Stimulated activated CD4-positive, alpha-beta T cell treated with anti-CD3 and anti-CD28 coated beads, Interleukin-1b, Interleukin-23, amount 100 ng/mL, for 1 hour (primary cell): ENCODE measurements at places on chromosomes 11 and 22.

GRCh38 chr11:2517386-2518064 lies 72.7 kb downstream of the KCNQ1 start:
- no peak for DNase-seq

DNA sequence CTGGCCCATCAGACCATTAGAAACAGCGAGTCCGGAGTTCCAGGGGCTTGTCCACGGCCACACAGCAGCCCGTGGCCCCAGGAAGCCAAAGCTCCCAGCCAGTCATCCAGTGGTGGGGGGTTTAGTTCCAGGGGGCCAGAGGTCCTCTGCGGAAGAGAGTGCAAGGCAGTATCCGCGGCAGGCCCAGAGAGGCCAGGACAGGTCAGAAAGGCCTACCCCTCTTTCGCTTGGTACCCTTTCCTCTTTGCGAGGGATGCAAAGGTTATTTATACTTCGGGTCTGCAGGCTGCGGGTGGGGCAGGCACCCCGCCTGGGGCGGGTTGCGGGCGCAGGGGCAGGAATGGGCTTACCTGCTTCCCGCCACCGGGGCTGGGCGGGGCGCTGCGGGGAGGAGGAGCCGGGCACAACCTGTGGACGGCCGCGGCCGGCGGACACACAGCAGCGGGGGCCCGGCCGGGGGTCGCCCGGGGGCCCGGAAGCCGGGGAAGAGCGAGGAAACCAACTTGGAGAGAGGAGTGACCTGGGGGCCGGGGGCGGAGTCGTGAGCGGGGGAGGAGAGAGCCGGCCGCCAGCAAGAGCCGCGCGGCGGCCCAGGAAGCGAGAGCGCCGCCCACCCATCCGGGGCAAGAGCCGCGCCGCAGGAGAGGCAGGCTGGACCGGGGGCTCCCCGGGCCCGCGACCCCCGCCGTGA lies at the start of gene SH3BP1:
SH3BP1 (plus strand) TSS at position 600 of the 691 bp plus-strand sequence. CDS start 119 bp downstream, outside the sequence.
- DNase-seq, result no peak

GRCh38 chr11:58867556-58867955 lies 23.1 kb upstream of the GLYATL2 start:
- no peak for DNase-seq

DNA sequence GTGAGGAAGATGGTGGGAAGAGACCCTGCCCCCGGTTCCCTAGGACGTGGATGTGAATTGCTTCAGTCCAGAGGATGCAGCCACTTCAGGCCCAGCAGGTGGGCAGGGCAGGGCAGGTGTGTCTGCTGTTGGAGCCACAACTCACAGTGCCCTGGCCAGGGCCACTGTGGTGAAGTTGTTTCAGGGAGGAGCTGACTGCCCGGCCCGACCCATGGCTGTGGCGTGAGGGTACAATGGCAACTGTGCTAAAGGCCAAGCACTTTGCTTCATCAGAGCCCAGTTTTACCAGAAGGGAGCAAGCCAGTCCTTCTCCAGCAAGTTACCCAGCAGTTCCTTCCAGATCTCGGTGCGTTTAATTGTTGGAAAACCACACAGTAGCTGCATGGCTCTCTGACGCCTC lies 1174.4 kb downstream of the BRD1 start:
- no peak for DNase-seq

DNA sequence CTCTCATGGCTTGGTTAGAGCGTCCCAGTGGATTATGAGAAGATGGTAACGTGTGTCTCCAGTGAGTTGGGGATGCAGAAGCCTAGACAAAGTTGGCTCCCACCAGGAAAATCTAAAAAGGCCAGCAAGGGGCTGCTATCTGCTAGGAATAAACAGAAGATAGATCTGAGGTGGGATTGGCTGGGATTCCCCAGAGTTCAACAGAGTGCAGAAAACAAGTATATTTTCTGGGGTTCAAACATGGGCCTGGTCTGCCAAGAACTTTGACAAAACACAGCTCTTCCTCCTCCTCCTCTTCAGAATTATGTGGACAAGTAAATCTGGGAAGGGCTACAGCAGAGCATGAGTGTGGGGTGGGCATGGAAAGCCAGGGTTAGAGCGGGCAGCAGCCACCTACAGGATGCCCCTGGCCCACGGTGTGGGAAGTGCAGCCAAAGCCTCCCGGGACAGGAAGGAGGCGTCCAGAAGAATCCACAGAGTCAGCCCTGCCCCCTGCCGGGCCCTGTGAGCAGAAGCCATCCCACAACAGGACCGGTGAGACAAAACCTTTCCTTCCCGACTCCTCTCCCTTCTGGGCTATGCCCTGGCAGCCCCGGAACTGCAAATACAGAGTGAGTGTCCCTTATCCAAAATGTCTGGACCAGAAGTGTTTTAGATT lies 67.1 kb downstream of the CD82 start:
- DNase-seq, result no peak

GRCh38 chr22:47102081-47102480 lies 339.6 kb downstream of the TBC1D22A start:
- DNase-seq, result no peak

DNA sequence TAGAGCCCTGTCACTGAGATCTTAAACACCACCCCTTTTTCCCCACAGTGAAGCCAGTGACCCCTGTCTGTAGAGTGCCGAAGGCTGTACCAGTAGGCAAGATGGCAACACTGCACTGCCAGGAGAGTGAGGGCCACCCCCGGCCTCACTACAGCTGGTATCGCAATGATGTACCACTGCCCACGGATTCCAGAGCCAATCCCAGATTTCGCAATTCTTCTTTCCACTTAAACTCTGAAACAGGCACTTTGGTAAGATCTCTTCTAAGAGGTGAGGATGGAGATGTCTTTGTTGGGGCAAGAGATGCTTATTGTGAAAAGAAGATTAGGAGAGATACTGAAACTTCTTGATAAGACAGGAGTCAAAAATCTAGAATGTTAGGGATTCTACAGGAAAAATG lies 75.9 kb downstream of the JAM3 start:
- DNase-seq, result no peak

DNA sequence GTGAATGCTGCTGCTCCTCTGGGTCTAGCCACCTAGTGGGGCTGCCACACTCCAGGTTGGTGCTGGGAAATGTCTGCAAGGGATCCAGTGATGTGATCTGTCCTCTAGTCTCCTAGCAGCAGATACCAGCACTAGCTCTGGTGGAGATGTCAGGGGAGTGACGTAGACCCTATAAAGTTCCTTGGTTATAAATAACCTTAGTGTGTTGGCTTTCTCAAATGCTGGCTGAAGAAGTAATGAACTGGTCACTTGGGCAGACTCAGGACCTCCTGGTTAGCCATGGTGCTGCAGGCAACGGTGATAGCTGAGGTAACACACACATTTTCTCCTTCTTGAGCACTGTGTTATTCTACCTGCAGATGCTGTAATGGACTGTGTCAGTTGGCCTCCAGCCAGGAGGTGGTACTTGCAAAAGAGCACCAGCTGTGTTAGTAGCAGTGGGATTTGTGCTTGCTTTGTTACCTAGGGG lies 35.5 kb downstream of the BBOX1 start:
- no peak for DNase-seq

DNA sequence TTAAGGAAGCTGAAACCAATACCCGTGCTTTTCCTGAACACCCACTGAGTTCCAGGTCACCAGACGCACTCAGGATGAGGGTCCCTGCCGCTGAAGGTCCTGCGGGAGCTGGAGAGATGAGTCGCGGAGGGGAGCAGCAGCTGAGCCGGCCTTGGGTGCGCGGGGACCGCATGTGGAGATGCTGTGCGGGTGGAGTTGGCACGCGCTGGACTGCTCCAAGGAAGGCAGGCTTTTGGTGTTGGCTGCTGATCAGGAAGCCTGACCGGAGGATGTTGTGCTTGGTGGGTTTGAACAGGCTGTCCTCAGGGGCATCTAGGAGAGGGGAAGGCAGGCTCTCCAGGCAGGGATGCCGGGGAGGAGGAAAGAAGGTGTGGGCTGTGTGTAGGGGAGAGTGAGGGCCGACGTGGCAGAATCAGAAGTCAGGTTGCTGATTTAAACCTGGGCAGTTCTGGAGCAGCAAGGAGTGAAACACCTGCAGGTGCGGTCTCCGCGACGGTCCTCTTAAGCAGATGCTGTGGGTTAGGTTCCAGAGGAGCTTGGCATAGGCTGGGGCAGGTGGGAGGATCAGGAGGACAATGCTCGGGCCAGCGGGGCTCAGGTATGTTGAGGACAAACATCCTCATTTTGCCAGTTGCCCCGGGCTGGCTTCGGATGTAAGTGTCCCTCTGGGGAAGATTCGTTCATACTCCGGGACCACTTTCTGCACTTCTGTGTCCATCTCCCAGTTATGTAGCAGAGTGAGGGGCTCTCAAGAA lies 197.5 kb upstream of the B3GAT1 start:
- no peak for DNase-seq

- DNase-seq, result no peak
Observed at GRCh38 chr22:36461665-36462649, 19.5 kb downstream of the TXN2 start.

DNA sequence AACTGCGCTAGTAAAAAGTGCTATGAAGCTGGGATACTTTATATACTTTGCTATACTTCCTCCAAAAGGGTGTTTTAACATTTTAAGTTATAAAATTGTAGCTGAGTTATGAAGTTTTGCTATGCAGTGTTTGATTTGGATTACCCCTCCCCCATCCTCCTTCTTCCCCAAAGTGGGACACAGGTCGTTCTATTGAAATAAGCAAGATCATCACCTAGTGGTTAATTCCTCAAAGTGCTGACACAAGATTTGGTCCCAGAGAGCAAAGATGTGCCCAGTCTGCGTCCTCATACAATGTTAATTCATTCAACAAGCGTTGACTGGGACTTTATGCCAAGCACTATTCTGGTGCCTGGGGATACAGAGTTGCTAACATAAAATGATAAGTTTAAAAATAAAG lies 78.5 kb downstream of the SPON1 start:
- no peak for DNase-seq

DNA sequence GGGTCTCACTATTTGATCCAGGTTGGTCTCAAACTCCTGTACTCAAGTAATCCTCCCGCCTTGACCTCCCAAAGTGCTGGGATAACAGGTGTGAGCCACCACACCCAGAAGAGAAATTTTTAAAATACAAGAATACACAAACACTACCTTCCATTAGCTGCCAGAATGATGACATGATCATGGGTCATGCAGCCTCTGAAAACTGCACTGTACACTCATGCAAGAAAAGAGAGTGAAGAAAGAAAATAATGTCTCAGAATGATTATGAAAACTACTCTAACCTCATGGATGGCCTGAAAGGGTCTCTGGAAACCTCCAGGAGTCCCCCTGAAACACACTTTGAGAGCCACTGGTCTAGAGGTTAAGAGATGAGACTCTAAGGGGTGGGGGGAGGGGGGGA lies 18.8 kb downstream of the VPS37C start:
- DNase-seq, result no peak

DNA sequence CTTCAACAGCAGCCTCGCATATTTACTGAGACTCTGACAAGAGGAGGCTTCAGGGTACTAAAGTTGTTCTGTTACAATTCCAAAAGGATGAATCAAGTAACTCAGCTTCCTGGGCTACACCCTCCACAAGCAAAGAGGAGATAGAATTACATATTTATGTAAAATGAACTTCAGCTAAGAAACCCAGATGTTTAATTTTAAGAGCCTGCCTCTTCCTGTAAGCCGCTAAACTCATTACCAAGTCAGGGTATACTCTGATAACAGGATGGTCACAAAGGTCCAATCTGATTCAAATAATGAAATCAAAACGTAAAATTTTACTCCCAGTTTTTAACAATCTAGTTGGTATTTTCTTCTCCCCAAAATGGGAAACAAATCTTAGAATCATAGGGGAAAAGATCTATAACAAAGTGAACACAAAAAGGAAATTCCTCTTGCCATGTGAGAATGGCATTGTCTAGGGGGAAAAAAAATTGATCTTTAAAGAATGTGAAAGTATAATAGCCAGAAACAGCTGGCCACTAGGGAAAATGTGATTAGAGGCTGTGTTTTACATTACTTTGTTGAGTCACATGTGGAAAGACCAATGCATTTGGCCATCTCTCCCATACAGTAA lies 30.9 kb downstream of the CHEK2 start:
- DNase-seq, result no peak

DNA sequence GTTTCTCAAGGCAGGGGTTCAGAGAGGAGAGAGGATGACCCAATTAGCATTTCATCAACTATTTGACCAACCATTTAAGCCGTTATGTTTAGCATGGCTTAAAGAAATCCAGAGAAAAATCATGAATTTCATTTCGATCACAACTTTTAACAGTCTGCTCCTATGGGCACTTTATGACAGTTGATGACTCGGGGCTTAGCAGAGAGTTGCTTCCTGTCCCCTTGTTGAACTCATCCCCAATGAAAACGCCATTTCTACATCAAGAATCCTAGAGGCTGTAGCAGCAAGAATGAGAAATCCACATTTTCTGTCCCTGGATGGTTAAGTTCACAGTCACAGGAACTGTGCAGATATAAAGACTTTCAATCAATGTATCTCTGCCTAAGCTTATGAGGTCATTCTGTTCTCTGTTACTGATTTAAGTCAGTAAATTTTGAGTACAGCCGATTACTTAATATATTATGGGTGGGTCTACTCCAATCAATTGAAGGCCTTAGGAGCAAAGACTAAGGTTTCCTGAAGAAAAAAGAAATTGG lies 81.1 kb downstream of the BDNF start:
- DNase-seq, result no peak

DNA sequence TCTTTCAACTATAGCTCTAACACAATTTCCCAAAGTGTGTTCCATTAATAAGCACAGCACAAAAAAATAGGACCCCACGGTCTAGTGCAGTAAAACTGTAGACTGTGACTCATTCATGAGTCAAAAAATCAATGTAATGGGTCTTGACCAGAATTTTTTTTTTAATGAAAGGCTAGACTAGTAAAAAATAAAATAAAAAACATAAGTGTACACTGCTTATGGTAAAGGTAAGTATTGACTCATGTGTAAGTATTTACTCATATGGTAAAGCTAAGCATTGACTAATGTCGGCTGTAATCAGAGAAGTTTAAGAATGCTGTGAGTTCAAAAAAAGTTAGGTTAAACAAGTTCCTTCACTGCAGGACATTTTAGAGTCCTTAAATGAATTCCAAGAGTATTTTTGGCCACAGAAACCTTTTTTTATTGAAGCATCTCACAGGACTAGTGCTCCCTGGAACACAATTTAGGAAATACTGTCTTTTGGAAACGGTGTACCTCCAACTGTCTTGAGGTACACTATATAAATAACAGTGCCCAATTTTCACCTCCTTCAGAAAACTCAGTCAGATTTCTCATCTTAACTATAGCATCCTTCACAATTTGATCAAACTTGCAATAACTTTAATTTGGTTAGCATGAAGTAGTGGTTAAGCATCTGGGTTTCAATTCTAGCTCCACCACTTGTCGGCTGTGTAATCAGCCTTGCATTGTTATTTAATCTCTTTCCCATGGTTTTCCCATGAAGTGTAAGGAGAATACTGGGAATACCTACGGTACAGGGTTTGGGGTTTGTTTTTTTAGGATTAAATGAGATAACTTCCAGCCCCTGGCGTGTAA lies 2.1 kb downstream of the CCDC73 start:
- DNase-seq, result no peak

DNA sequence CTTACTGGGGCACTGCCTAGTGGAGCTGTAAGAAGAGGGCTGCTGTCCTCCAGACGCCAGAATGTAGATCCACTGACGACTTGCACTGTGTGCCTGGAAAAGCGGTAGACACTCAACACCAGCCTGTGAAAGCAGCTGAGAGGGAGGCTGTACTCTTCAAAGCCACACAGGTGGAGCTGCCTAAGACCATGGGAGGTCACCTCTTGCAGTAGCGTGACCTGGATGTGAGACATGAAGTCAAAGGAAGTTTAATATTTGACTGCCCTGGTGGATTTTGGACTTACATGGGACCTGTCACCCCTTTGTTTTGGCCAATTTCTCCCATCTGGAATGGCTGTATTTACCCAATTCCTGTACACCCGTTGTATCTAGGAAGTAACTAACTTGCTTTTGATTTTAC lies 196.6 kb upstream of the CTSC start:
- DNase-seq, result no peak
